ENCODE measurements at places on chromosomes 6 and 20.
A peak's percentile ranks its signal among the peaks of the same experiment; 100 is the strongest.

DNA sequence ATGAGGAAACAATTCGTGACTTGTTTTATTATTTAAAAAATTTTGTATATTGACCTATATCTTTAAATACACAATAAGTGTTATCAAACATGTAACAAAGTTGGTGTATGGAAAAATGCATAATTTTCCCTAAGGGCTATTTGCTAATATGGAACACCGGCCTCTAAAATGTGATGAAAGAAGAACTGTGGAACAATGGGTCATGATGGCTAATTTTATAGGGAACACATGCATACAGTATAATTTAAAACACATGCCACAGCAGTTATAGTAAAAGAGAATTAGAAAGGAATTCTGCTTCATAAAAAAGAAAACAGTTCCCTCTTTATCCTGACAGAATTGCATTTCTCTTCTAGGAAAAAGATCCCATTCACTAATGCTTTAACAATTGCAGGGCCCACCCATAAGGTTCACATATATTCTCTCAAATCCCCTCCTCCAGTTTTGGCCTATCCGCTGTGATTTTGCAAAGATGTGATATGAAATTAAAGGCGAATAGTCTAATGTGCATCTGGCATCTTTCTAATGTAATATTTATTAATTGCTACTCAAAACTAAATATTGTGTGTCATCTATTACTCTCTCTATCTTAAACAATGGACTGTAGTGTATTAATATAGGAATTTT, 628.1 kb upstream of the CITED2 start:
- DNase-seq, result no peak

- peak; percentile 11 for DNase-seq
Observed at GRCh38 chr6:70860045-70860444, 96.8 kb downstream of the B3GAT2 start.

DNA sequence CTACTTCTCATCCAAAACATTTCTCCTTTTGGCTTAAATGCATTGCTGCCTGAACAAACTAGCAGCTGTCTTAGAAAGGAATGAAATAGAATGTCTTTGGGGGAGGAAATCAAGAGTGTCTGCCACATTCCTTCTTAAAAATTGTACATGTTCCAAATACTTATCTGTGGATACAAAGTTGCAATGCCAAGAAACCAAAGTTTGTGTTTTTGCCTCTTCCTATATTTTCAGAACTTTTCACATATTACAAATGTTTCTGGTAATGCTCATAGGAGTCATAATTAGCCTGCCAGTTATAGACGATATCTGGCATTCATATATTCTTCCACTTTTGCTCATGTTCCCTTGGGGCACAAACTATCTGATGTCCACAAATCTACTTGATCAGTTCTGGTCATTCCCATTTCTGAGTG, 165.5 kb upstream of the BMP5 start:
- DNase-seq, result peak; percentile 59

DNA sequence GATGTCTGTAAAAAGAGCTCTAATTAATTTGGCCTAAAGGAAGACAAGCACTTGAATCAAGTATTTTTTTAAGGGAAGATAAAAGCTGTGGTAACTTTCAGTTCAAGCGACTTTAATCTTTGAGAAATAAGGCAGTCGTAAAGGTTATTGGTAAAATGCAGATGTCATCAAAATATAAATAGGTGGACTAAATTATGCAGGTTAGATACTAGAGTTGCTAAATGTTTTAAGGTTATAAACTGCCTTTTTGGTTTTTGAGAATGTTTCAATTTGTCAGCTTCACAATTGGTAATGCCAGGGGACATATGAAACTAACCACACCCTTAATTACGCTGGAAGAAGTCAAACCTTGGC, 159.5 kb upstream of the OLIG3 start:
- DNase-seq, result no peak

GRCh38 chr6:164554700-164555476, 754.5 kb downstream of the C6orf118 start:
- DNase-seq, result no peak

GRCh38 chr6:116015983-116016382, 44.7 kb downstream of the FRK start:
- DNase-seq, result no peak

GRCh38 chr6:52515219-52515960, 61.5 kb downstream of the TRAM2 start:
- DNase-seq, result peak; percentile 39

GRCh38 chr6:149179431-149179830, 138.1 kb upstream of the TAB2 start:
- no peak for DNase-seq

GRCh38 chr20:50731930-50732690, 730 bp downstream of the PARD6B start:
- DNase-seq, result no peak

- DNase-seq, result no peak
Observed at GRCh38 chr6:156336733-156337132, 440.4 kb upstream of the ARID1B start.

DNA sequence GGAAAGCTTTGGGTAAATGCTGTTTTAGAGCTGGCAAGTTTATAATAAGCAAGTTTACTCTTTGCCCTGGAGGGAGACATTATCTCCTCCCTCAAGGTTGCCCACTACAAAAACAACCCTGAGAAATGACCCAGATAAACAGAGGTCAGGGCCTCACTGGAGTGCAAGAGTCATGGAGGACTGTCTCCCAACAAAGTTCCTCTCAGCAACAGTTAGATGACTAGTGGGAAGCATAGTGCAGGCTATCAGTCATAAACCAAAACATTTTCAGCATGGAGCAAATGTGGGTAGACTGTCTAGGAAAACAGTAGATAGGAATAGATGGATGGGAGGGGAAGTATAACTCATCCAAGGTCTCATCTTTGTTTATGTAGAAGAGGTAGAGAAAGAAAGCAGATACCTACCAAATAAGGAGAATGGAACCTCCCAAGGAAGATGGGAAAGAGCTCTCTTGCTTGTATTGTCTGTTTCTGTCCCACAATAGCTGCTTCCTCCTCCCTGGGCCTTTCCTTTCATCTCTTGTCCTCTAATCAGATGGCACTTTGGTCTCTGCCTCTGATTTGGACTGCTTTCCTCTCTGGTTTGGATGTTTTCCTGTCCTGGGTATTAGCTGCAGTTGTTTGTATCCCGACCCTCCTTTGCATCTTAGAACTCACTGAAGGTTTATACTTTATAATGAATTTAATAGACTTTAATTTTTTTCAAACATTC, 95.4 kb downstream of the WASF1 start:
- no peak for DNase-seq

GRCh38 chr6:74269600-74269858, 573.5 kb downstream of the CD109 start:
- DNase-seq, result no peak

DNA sequence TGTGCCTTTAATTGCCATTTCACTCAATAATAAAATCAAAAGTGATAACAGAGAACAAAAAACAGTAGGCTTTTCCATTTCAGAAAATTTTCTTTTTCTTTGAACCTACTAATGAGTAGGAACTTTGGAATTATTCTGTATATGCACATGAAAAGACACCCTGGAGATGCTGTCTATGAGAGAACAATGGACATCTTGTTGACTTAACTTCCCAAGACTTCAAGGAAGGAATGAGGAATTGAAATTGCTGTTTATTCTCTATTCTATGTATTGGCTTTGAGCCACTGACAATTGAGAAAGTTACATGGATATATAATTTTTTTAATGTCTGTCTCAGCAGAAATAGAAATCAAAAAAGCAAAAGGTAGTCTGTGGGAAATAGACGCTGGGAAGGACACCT, 98.6 kb upstream of the PCSK2 start:
- DNase-seq, result no peak

DNA sequence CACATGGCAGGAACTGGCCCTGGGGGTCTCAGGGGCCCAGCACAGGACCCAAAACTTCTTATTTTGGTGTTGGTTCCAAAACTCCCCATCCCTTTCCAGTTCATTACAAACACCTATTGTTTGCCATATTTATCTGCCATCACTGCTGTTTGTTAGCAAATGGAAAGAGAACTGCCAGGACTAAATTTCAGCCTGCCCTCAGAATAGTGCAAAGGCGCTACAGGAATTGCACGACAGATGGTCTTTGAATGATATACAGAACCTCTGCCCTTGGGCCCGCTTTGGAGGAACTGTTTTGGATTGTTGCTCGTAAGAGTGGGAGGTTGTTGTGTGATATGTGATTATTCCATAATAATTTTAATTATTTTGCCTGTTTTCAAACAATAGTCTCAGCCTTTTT, 199.0 kb upstream of the FBXL4 start:
- no peak for DNase-seq

GRCh38 chr6:42572523-42572922, 8.7 kb downstream of the UBR2 start:
- no peak for DNase-seq

- no peak for DNase-seq
Observed at GRCh38 chr20:61970357-61970756, 95.3 kb downstream of the TAF4 start.

GRCh38 chr20:4584510-4584909, 137.2 kb upstream of the PRND start:
- DNase-seq, result no peak

- DNase-seq, result no peak
Observed at GRCh38 chr6:157961832-157962575, 19.7 kb upstream of the SYNJ2 start.

DNA sequence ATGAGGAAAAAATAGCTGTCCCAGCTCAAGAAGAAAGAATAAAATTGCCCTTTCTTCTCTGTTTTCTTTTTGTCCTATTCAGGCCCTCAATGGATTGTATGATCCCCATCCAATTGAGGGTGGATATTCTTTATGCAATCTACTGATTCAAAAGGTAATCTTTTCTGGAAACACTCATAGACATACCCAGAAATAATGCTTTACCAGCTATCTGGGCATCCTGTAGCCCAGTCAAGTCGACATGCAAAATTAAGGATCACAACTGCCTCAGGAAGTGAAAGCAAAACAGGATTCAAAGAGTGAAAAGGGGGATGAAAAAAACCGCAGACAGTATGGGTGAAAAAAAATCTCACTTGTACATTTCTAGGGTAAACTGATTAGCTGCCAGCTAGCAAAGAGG, 410.1 kb downstream of the TBC1D32 start:
- no peak for DNase-seq

DNA sequence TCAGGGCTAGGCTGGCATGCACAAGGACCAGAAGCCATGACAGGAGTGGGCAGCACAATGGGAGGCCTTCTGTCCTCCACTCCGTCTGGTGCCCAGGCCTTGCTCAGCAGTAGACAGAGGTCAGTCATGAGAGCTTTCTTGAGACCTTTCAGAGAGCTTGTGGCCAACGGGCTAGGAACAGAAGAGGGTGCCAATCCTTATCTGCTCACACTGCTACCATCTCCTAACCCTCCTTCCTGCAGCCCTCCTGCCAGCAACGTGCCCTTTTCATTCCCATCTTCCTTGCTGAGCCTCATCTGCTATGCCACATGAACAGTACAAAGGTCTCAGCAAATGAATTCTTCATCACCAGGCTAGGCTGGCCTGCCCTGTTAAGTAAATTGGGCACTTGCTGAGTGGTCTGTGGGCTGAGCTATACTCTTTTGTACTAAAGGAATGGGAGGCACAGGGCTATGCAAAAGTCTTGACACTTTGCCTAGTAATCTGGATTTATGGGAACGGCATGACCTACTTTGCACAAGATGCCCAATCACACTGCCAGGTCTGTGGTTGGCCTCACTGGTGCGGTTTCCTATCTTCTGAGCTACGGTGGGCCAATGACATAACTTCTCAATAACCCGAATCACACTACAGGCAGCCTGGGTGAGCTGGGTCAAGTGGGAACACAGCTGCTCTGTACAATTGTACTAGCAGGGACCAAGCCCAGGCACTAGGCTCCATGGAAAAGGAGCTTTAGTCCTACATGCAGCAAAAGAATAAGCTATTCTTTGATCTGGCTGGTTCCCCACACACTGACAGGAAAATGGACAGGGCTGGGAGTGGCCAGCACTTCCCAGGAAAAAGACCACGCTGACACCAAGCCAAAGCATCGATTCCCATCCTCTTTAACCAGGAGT, 47.8 kb downstream of the ELOVL5 start:
- peak; percentile 82 for DNase-seq

- peak; percentile 82 for DNase-seq
Observed at GRCh38 chr20:4613718-4614620, 107.7 kb upstream of the PRND start.

GRCh38 chr20:37904008-37904642, 1.2 kb downstream of the VSTM2L start:
- DNase-seq, result no peak

GRCh38 chr6:36035225-36035624, 7.6 kb downstream of the MAPK14 start:
- DNase-seq, result peak; percentile 23

- no peak for DNase-seq
Observed at GRCh38 chr20:48951646-48952045, 30.1 kb downstream of the ARFGEF2 start.

DNA sequence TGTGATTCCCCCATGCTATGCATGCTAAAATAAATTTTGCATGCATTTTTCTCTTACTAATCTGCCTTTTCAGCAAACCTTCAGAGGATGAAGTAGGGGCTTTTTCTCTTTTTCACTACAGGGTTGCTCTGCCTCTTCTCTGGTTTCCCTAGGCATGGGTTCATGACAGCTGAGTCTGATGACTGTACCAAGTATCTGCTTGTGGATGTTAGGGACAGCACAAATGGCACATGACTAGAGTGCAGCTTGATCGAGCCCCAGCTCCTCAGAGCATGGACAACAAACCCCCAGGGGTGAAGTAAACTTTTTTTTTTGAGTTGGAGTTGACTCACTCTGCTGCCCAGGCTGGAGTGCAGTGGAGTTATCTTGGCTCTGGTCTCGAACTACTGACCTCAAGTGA, 57.1 kb upstream of the GCM1 start:
- DNase-seq, result no peak

GRCh38 chr6:15143086-15143485, 102.8 kb upstream of the JARID2 start:
- no peak for DNase-seq

DNA sequence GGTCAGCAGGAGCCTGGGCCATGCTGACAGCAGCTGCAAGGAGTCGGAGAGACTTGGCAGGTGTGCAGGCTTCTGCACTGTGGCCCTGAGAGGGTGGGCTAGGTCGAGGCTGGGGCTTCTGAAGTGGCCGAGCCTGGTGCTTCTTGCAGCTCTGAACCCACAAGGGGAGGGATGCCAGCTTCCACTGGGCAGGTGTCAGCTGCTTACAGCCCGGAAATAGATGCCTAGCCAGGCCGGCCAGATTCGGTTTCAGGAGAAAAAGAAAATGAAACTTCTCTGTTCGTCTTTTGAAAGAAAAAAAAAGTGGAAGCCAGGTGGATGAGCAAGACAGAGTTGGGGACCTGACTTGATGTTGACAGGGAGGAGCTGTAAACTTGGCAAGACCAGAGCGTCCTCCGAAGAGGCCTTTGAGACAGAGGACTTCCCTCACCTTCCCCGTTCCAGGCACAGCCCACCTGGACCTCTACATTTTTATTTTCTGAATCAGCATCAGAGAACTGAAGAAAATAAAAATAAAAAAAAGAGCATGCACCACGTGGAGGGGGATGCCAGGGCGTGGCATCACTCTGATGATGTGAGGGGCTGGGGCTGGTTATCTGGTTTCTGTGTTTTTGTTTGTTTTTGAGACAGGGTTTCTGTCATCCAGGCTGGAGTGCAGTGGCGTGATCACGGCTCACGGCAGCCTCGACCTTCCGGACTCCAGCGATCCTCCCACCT, at the start of gene ZBP1:
ZBP1 (minus strand) TSS at position 153 of the 717 bp plus-strand sequence; CDS start at position 22, 131 bp downstream.
- DNase-seq, result no peak

Data from astrocyte (in vitro differentiated cells and primary cell).